ENCODE measurements at places on chromosomes 7 and 10. TPM values are rescaled to one million over a fixed set of nuclear protein-coding genes. Genes with fewer than 3 reads are reported as not detected.

DNA sequence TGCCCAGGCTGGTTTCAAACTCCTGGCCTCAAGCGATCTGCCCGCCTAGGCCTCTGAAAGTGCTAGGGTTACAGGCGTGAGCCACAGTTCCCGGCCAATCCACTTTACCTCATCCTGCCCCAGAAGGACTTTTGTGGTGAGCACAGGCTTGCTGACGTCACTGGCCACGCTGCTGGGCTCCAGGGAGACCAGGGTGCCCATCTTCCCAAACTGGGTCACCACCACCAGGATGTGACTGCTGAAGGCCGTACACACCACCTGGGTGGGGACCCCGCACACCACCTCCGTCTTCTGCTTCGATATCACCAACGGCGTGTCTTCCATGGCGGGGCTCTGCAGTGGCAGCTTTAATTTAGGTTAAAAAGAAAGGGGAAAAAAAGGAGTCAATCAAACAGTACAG, 816 bp downstream of the PSMG3 start:
- DNase-seq, result no peak

DNA sequence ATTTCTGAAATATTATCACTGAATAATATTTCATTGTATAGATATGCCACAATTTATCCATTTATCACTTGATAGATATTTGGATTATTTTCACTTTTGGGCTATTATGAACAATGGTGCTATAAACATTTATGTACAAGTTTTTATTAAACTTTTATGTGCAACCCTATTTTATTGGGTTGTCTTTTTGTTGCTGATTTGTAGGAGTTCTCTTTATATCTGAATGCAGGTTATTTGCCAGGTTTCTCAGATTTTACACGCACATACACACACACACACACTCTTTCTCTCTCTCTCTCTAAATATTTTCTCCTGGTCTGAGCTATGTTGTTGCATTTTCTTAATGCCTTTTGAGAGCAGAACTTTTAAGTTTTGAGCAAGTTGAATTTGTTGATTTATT, 36.2 kb downstream of the ADK start:
- DNase-seq, result no peak

GRCh38 chr7:157796846-157797245, 460.0 kb downstream of the DNAJB6 start:
- DNase-seq, result no peak

DNA sequence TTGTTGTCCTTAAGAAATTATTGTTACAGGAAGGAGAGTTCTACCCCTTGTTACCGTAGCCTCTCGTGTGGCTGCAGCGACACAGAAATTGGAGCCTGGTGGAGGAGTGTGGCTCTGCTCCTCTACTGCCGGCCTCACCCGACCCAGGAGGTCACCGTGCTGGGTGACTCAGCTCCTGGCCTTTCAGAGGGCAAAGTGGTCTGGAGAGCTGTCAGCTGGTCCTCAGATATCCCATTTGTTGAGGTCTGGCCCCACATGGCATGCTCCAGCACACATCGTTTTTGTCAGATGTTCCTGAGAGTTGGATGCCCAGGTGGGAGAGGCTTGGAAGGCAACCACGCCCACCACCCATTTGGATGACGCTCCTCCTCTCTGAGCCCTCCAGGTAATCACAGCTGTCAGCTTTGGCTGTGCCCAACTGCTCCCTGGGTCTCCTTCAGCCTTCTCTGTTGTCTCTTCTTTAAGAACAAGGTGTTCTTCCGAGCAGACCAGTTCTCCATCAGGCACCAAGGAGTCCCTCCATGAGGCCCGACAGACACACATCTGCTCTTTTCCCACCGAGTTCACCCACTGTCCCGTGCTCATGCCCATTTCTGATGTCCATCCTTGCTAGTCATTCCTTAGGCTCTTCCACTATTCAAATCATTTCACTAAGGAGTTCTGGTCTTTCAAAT, 80.3 kb downstream of the RAMP3 start:
- no peak for DNase-seq

- no peak for DNase-seq
These were observed 299.4 kb downstream of the DNAJB9 start for GRCh38 chr7:108869070-108869469.

GRCh38 chr7:105444342-105444987, 55.7 kb upstream of the SRPK2 start:
- DNase-seq, result no peak

DNA sequence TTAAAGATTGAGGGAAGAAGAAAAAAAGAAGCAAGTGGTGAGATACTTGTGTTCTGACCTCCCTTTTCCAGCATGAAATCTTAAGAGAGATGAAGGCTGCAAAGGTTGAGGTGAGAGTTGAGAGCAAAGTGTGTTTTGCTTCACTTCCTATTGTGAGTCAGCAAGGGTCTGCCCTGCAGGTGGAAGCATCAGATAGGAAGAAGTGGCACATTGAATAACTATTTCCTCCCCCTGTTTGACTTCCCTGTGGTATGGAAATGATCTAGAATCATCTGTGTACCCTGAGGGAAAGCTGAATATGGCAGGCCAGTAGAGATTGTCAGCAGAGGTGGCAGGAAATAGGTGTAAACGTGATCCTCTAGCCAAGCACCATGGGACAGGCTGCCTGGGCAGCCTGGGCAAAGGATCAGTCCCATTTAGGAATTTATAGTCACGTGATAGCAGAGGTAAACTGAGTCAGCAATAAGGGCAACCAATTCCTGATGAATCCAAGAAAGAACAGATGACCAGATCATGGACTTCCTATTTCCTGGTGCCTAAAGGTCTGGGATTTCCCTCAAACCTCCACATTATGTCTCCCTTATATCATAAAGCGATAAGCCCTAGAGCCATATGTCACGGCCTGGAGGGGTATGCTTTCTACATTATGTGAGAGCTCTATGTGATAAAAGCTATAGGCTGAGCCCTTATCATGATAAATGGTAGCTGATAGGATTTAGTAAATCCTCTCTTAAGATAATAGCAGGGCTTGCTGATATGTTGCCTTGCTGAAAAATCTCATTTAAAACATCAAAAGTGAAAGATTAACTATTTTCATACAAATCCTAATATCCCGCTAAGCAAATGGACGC, 287.0 kb downstream of the MDFIC start:
- DNase-seq, result no peak

- no peak for DNase-seq
These were observed 91.1 kb downstream of the MAD1L1 start for GRCh38 chr7:2141651-2142050.

- DNase-seq, result no peak
These were observed 61.0 kb downstream of the TRUB1 start for GRCh38 chr10:114998993-114999392.

- DNase-seq, result no peak
These were observed 14.1 kb downstream of the OGDHL start for GRCh38 chr10:49748006-49748405.

DNA sequence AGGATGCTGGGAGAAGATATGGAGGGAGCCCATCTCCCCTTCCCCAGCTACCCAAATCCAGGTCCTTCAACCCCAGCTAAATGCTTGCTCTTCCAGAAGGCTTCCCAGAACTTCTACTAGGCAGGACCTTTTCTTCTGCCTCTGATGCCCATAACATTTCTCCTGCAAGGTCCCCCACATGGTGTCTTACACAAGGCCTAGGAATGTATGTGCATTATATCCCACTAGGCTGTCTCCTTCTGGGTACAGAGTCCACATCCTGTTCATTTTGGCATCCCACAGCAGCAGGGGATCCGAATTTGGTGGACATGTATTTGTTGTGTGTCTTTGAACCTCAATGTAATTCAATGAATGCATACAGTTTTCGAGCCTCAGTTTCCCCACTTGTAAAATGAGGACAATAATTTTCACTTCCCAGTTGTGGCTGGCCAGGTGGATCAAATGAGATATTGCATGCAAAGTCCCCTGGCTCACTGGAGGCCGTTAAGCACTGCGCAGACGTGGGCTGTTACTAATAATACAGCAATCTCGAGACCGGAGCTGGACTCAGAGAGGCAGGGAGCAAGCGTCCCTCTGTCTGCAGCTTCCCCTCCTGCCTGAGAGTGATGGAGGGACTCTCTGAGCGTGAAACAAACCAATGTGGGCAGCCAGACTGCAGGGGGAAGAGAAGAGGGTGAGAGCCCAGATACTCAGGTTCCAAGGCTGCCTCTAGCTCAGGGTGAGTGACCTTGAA, 18.6 kb upstream of the YWHAG start:
- DNase-seq, result no peak

- DNase-seq, result no peak
These were observed 26.1 kb upstream of the ADD3 start for GRCh38 chr10:109981650-109982049.

DNA sequence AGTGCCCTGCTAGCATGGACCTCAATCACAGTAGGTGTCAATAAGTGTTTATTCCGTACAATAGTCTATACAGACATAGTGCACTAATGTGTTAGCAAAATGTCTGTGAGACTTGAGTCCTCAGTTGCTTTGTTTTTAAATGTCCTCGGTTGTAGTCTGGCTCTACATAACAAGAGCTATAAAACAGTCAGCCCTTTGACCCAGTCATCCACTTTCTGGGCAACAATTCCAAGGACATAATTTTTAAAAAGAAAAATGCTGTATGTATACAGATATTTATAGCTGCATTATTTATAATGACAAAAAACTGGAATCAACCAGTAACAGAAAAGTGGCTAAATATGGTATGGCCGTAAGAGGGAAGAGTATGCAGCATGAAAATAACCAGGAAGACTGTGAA, 2.8 kb upstream of the PDLIM1 start:
- no peak for DNase-seq

Gene PPP1R3C
- polyA plus RNA-seq, result 24.5 TPM

Gene NCF1
- polyA plus RNA-seq, result 3.3 TPM

- DNase-seq, result no peak
These were observed 88.0 kb upstream of the PRSS58 start for GRCh38 chr7:142345811-142346210.

GRCh38 chr7:136163340-136163801, 186.2 kb upstream of the MTPN start:
- DNase-seq, result no peak

DNA sequence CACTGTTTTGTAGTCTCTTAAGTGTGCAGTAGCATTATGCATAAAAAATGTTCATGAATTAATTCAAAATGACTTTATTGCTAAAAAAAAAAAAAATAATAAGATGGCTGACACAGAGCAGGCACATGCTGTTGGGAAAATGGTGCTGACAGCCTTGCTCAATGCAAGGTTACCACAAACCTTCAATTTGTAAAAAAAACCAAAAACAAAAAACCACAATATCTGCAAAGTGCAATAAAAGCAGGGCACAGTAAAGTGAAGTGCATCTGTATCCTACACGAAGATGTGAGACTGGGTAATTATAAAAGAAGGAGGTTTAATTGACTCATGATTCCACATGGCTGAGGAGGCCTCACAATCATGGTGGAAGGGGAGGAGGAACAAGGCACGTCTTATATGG, 185.8 kb downstream of the USP6NL start:
- DNase-seq, result no peak

GRCh38 chr10:75976681-75977080, 545.3 kb downstream of the LRMDA start:
- DNase-seq, result no peak

Gene VAX1
- not detected for polyA plus RNA-seq

GRCh38 chr7:84746353-84746752, 440.5 kb downstream of the SEMA3D start:
- no peak for DNase-seq

GRCh38 chr7:30596014-30596641, 1.4 kb downstream of the GARS1 start:
- no peak for DNase-seq

Gene KLHL7
- 26.4 TPM for polyA plus RNA-seq

- DNase-seq, result no peak
These were observed 45.7 kb downstream of the PTN start for GRCh38 chr7:137297551-137298463.

DNA sequence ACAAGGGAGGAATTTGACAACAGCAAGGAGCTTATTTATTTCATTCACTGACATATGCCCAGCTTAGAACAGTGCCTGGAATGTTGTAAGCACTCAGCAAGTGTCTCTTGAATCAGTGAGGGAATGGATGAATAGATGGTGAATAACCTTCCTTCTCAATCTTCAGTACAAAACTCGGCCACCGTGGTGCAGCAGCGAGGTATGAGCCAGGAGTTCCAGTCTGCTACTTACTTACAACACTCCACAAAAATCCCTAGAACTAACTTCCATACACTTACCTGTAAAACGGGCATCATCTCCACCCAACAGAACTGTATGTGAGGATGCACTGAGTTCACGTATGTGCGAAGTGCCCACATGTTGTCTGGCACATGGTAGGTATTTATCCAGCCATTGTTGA, 237.4 kb downstream of the WDR11 start:
- no peak for DNase-seq

- peak; percentile 77 for DNase-seq
These were observed 19.9 kb downstream of the TCAF1 start for GRCh38 chr7:143882020-143882603.

- DNase-seq, result no peak
These were observed 317.0 kb downstream of the CACNA2D1 start for GRCh38 chr7:82126576-82126975.

Gene AKR1C1
- 124 TPM for polyA plus RNA-seq

Gene INA
- 2.4 TPM for polyA plus RNA-seq

DNA sequence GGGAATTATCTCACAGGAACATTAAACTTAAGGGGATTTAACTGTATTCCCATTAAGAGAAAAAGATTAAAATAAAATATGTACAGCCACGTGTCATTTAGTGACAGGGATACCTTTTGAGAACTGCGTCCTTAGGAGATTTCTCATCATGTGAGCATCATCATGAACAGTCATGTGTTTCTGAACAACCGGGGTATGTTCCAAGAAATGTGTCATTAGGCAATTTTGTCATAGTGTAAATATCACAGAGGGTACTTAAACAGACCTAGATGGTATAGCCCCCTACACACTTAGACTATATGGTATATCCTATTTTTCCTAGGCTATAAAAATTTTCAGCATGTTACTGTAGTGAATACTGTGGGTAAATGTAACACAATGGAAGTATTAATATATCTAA, 840.3 kb downstream of the CNTNAP2 start:
- no peak for DNase-seq

GRCh38 chr10:109996766-109997171, 11.0 kb upstream of the ADD3 start:
- DNase-seq, result no peak

Gene NCAPG2
- 6.4 TPM for polyA plus RNA-seq

- DNase-seq, result no peak
These were observed 19.9 kb upstream of the GGCT start for GRCh38 chr7:30524545-30524944.

Gene CYP26C1
- polyA plus RNA-seq, result not detected

Gene NRCAM
- 2.0 TPM for polyA plus RNA-seq

DNA sequence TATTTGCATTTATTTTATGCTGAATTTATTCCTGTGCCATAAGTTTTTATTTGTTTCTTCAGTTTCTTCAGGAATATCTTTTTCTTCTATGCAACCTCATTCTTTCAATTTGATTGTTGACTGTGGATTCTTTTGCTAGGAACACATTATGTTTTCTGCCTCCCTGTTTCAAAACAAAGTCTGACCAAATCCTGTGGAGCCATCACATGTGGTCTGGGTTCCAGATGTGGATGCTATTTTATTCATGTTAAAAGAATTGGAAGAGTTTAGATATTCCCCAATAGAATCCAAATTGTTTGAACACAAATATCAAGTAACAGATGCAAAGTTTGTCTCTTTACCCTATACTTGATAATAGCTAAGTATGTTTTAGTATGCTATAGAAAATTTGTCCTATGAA, 56.8 kb upstream of the LRRC17 start:
- no peak for DNase-seq

Gene WIPF3
- polyA plus RNA-seq, result 3.4 TPM

- no peak for DNase-seq
These were observed 75.8 kb downstream of the PRKCQ start for GRCh38 chr10:6504296-6504695.

GRCh38 chr7:40909346-40909980, 774.7 kb downstream of the SUGCT start:
- DNase-seq, result no peak
